Tibial nerve (tissue), 4 donors: ENCODE measurements at places on chromosomes 4 and X. TPM values are rescaled to one million over a fixed set of nuclear protein-coding genes. Genes with fewer than 3 reads are reported as not detected.

Gene TLR10
- total RNA-seq = under 0.01 TPM

- no peaks in the 10 kb centered on the region for H3K4me1 ChIP-seq
- no peaks in the 10 kb centered on the region for H3K27me3 ChIP-seq
- no peak overlapping the region for H3K27ac ChIP-seq
- DNase-seq = peak; percentile 19
- H3K36me3 ChIP-seq = no peaks in the 10 kb centered on the region
- no peak overlapping the region for H3K4me3 ChIP-seq
Observed at GRCh38 chr4:75037252-75037651, 104.3 kb downstream of the PARM1 start.

- no peaks in the 10 kb centered on the region for H3K4me1 ChIP-seq
- H3K36me3 ChIP-seq = no peaks in the 10 kb centered on the region
- no peaks in the 10 kb centered on the region for H3K27me3 ChIP-seq
- no peak for DNase-seq
Observed at GRCh38 chr4:14143892-14144291, 516.4 kb upstream of the BOD1L1 start.

GRCh38 chr4:150230561-150230960 is 152.3 kb downstream of the DCLK2 start:
- H3K4me3 ChIP-seq = no peak overlapping the region
- H3K27ac ChIP-seq = no peak overlapping the region
- no peaks in the 10 kb centered on the region for H3K4me1 ChIP-seq
- no peaks in the 10 kb centered on the region for H3K27me3 ChIP-seq
- DNase-seq = no peak

- no peak overlapping the region for H3K4me3 ChIP-seq
- H3K27ac ChIP-seq = no peak overlapping the region
- no peaks in the 10 kb centered on the region for H3K4me1 ChIP-seq
- no peaks in the 10 kb centered on the region for H3K36me3 ChIP-seq
- DNase-seq = no peak
- H3K27me3 ChIP-seq = no peaks in the 10 kb centered on the region
Observed at GRCh38 chr4:118254368-118254767, 98.4 kb downstream of the PRSS12 start.

- H3K4me3 ChIP-seq = no peak overlapping the region
- no peak overlapping the region for H3K27ac ChIP-seq
- H3K27me3 ChIP-seq = no peaks in the 10 kb centered on the region
- DNase-seq = no peak
- no peaks in the 10 kb centered on the region for H3K4me1 ChIP-seq
Observed at GRCh38 chrX:18146954-18147353, 73.7 kb downstream of the BEND2 start.

Gene AWAT2
- total RNA-seq = not detected

Gene SPANXB1
- total RNA-seq = not detected

GRCh38 chrX:54530357-54530900 is 410 bp downstream of the GNL3L start:
- H3K27me3 ChIP-seq = no peaks in the 10 kb centered on the region
- peak overlapping the region; percentile 91 for H3K27ac ChIP-seq
- no peaks in the 10 kb centered on the region for H3K4me1 ChIP-seq
- DNase-seq = peak; percentile 4
- no peaks in the 10 kb centered on the region for H3K36me3 ChIP-seq
- peak overlapping the region; percentile 71 for H3K4me3 ChIP-seq

- H3K27ac ChIP-seq = no peak overlapping the region
- H3K27me3 ChIP-seq = no peaks in the 10 kb centered on the region
- H3K4me1 ChIP-seq = no peaks in the 10 kb centered on the region
- no peaks in the 10 kb centered on the region for H3K36me3 ChIP-seq
- no peak overlapping the region for H3K4me3 ChIP-seq
- DNase-seq = no peak
Observed at GRCh38 chr4:101950258-101950979, 159.9 kb downstream of the BANK1 start.

DNA sequence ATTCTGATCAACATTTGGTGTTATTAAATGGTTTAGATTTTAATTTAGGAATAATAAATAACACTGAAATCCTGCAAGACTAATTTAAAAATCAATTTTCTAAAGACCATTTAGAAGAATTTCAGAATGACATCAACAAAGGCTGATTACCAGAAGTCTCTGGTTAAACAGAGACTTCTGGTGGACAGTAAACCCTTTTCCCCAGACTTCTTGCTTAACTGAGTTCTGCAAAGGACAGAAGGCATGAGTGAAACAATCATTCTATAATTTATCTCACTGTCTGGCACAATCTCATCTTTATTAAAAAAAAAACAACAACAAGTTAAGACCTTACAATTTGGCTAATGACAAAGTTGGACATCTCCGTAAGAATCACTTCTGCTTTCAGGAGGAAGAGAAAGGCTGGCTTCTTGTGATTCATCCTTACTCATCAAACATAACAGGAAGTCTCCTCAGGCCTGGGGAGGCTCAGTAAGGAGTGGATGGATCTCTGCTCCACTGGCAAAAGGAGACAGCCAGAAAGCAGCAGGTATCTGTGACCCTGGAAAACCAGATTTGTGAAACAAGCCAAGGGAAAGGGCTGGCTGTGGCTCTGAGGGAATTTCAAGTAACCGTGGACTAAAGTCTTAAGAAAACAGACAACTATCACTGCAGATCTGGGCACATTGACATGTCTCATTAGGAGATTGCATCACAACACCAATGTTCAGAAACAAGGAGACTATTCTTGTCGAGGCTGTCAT is 908 bp upstream of the TLR6 start:
- H3K4me1 ChIP-seq = no peaks in the 10 kb centered on the region
- H3K36me3 ChIP-seq = no peaks in the 10 kb centered on the region
- peak overlapping the region; percentile 89 for H3K27ac ChIP-seq
- peak; percentile 47 for DNase-seq
- H3K27me3 ChIP-seq = no peaks in the 10 kb centered on the region

DNA sequence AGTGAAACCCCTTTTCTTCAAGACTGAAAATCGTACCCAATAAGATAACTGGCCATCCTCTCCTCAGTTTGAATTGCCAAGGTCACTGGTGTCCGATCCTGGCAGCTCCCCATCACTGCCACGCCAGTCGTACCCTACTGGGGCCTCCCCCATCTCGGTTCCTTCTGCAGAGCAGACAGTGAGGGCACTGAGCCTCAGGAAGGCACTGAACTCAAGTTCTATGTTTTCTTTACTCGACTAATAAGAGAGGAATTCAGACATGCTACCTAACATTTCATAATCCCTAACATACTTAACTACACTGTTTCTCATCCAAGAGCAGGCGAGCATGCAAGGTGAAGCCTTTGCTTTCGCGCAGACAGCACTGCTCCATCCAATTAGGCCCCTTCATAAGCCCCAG is 23.4 kb downstream of the ZFYVE28 start:
- no peak for DNase-seq
- H3K27me3 ChIP-seq = no peaks in the 10 kb centered on the region
- H3K36me3 ChIP-seq = no peaks in the 10 kb centered on the region
- no peak overlapping the region for H3K27ac ChIP-seq
- no peaks in the 10 kb centered on the region for H3K4me1 ChIP-seq

Gene SUPT20HL1
- 0.42 TPM for total RNA-seq

DNA sequence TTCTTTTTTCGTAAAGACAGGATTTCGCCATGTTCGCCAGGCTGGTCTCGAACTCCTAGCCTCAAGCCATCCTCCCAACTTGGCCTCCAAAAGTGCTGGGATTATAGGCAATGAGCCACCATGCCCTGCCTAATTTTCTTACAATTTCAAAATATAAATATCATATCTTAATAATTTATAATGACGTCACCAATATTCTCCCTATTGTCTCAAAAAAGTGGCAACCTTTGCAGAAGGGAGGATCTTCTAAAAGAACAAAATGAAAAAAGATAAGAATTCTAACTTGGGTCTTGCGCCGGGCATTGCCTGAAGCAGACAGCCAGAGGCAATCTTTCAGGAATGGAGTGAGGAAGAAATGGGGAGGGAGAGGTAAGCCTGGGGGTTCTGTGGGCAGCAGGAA is 37.9 kb upstream of the WAS start:
- no peaks in the 10 kb centered on the region for H3K27me3 ChIP-seq
- no peak overlapping the region for H3K27ac ChIP-seq

GRCh38 chr4:140718241-140718952 is 37.8 kb downstream of the TBC1D9 start:
- H3K27me3 ChIP-seq = no peaks in the 10 kb centered on the region
- no peak overlapping the region for H3K4me3 ChIP-seq
- no peaks in the 10 kb centered on the region for H3K36me3 ChIP-seq
- no peak for DNase-seq
- no peak overlapping the region for H3K27ac ChIP-seq

DNA sequence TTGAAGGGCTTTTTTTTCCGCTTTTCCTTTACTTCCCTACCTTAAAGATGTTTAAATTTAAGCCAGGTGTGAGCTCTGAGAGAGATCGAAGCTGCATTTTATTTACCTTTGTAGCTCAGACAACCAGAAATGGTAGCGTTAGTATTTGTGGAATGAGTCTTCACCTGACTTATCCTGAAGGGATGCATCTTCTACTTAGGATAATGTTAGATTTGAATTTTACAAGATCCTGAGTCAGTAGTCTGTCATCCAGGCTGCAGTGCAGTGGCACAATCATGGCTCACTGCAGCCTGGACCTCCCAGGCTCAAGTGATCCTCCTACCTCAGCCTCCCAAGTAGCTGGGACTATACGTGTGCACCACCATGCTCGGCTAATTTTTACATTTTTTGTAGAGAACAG is 26.2 kb downstream of the TMSB4X start:
- DNase-seq = no peak
- H3K36me3 ChIP-seq = no peaks in the 10 kb centered on the region
- peak overlapping the region; percentile 67 for H3K27ac ChIP-seq

- H3K36me3 ChIP-seq = no peaks in the 10 kb centered on the region
- no peak for DNase-seq
- H3K4me1 ChIP-seq = peaks cover 5% of the 10 kb centered on the region
- no peak overlapping the region for H3K27ac ChIP-seq
- no peak overlapping the region for H3K4me3 ChIP-seq
Observed at GRCh38 chr4:2281575-2282343, 19.9 kb upstream of the MXD4 start.

Gene RBMXL3
- not detected for total RNA-seq

DNA sequence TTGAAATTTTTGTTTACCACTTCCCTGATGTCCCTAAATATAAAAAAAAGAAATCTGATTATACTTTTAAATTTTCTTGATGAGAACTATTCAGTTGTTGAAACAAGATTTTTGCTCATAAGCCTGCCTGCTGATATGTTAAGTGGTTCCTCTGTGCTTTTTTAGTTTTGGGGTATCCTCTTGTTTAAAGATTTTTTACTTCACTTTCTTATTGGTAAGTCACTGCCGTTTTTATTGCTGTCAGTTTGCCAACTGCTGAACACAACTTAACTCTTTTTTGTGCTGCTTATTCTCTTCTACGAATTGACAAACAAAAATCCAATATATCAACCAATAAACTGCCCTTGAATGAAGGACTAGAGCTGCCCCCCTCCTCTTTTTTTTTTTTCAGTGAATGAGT is 39.5 kb downstream of the GUCY1A1 start:
- no peaks in the 10 kb centered on the region for H3K36me3 ChIP-seq
- H3K4me1 ChIP-seq = no peaks in the 10 kb centered on the region
- no peak for DNase-seq

Gene SPANXC
- total RNA-seq = not detected

GRCh38 chr4:185839770-185840169 is 27.8 kb upstream of the SORBS2 start:
- H3K27me3 ChIP-seq = no peaks in the 10 kb centered on the region
- no peaks in the 10 kb centered on the region for H3K36me3 ChIP-seq
- peaks cover 17% of the 10 kb centered on the region for H3K4me1 ChIP-seq
- no peak for DNase-seq
- H3K4me3 ChIP-seq = no peak overlapping the region
- H3K27ac ChIP-seq = peak overlapping the region; percentile 83

Gene PDCL2
- total RNA-seq = not detected

Gene AKAP4
- total RNA-seq = not detected

GRCh38 chr4:112860830-112861690 is 188.4 kb upstream of the ANK2 start:
- no peak overlapping the region for H3K4me3 ChIP-seq
- H3K36me3 ChIP-seq = no peaks in the 10 kb centered on the region
- H3K4me1 ChIP-seq = no peaks in the 10 kb centered on the region
- no peaks in the 10 kb centered on the region for H3K27me3 ChIP-seq
- no peak overlapping the region for H3K27ac ChIP-seq
- no peak for DNase-seq

DNA sequence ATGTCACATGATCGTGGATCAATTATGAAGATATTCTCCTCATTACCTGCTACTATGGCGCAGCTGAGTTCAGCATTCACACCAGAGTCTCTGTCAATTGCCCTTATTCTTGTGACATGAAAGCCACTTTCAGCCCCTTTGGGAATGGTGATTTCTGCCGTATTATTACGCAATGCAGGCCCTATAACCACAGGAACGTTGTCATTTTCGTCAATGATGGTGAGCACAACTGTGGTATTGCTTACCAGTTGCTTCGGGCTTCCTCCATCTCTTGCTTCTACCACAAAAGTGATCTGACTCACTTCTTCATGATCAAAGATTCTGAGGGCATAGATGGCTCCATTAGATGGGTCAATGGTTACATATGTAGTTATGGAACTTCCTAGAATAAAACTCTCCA is 2.1 kb downstream of the PCDH18 start:
- H3K27me3 ChIP-seq = no peaks in the 10 kb centered on the region
- DNase-seq = no peak
- no peak overlapping the region for H3K27ac ChIP-seq

Gene BMX
- 2.3 TPM for total RNA-seq

Gene DCLK2
- 15.6 TPM for total RNA-seq

DNA sequence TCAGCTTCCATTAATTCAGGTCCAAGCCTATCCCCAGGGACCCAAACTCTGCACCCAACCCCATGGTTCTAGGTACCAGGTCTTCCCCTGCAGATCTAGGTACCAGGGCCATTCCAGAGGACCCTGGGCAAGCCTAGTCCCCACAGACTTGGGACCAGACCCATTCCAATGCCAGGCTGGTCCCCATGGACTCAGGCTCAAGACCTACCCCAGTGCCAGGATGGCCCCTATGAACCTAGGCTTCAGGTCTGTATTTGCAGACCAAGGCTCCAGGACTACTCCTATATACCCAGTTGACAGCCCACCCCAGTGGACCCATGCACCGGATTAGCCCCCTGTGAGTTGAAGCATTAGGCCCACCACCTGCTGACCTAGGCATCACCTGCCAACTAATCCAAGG is 8.9 kb downstream of the MTHFD2L start:
- H3K27ac ChIP-seq = no peak overlapping the region
- no peak for DNase-seq
- no peaks in the 10 kb centered on the region for H3K36me3 ChIP-seq

GRCh38 chrX:15206306-15206705 is 63.6 kb downstream of the ASB9 start:
- H3K36me3 ChIP-seq = no peaks in the 10 kb centered on the region
- H3K27ac ChIP-seq = no peak overlapping the region
- no peaks in the 10 kb centered on the region for H3K27me3 ChIP-seq
